ENCODE measurements at places on chromosomes 2 and 18.

- no peak for DNase-seq
Measured at GRCh38 chr18:75846321-75846720, 418.8 kb upstream of the SMIM21 start.

- DNase-seq: no peak
Measured at GRCh38 chr2:32284321-32284720, 6.6 kb downstream of the YIPF4 start.

GRCh38 chr2:138500592-138501424, 762 bp upstream of the SPOPL start:
- DNase-seq: no peak

- DNase-seq: no peak
Measured at GRCh38 chr2:50723286-50723938, 308.5 kb downstream of the NRXN1 start.

GRCh38 chr2:72539071-72539552, 286.7 kb downstream of the EXOC6B start:
- DNase-seq: no peak

DNA sequence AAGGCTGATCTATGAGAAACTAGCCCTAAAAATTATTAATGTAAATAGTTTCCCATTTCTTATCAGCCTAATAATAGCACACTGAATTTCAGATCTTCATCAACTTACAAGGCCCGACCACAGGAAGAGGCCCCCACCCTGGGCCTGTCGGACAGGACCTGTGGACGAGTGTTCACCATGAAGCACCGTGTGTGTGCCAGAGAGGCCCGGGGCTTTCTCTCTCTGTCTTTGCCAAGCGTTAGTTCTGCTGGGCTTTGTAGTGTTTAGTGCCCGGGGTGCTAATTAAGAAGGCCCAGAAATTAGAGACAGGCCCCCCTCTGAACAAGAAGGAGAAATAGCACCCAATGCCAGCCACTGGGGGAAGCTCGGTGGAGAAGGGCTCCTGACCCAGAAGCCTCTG, 265.7 kb downstream of the TWIST2 start:
- DNase-seq: no peak

GRCh38 chr2:207531032-207531952, 1.5 kb downstream of the CREB1 start:
- no peak for DNase-seq

GRCh38 chr2:53545604-53546003, 222.0 kb upstream of the CHAC2 start:
- peak; percentile 42 for DNase-seq

- DNase-seq: no peak
Measured at GRCh38 chr2:111039628-111040383, 80.9 kb upstream of the BCL2L11 start.

- DNase-seq: no peak
Measured at GRCh38 chr18:79305911-79306310, 89.8 kb upstream of the NFATC1 start.

DNA sequence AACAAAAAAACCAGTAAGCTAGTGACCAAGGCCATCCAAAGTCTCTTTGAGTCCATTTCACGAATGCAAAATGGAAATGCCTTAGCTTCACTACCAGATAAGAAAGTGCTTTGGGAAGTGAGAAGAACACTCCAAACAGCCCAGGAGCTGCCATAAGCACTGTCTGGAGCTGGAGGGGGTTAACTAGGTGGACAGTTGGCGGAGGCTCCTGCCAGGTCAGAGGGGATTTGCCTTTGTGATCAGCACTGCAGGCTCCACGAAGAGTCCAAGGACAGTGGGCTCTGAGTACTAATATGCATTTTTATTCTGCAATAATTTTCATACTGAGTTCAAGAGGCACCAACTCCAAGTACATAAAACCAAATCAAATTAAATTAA, 233.3 kb upstream of the SMAD2 start:
- DNase-seq: no peak

DNA sequence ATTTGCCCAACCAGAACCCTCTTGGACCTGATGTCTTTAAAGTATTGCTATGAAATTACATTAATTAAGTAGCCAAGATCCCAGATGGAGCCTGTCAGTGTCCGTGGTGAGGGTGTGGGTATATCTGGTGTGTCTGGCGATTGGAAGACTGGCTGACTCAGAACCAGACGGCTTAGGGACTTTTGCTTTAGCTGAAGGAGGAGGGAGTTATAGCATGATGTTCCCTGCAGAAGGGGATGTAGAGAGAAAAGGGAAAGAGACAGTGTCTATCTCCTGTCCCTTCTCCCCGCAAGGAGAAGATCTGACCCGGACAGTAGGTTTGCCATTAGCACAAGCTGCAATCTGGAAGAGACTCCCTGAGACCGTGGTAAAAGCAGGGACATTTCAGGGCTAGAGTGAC, 60.6 kb downstream of the POU3F3 start:
- DNase-seq: no peak

Measured in hippocampal formation (tissue), 2 donors.